ENCODE measurements at places on chromosomes 4 and X.

GRCh38 chr4:100311181-100311580 lies 120.9 kb upstream of the DDIT4L start:
- DNase-seq, result no peak
- no peaks in the 10 kb centered on the region for H3K36me3 ChIP-seq
- no peak overlapping the region for H3K4me3 ChIP-seq
- no peak overlapping the region for H3K27ac ChIP-seq
- H3K4me1 ChIP-seq, result no peaks in the 10 kb centered on the region

DNA sequence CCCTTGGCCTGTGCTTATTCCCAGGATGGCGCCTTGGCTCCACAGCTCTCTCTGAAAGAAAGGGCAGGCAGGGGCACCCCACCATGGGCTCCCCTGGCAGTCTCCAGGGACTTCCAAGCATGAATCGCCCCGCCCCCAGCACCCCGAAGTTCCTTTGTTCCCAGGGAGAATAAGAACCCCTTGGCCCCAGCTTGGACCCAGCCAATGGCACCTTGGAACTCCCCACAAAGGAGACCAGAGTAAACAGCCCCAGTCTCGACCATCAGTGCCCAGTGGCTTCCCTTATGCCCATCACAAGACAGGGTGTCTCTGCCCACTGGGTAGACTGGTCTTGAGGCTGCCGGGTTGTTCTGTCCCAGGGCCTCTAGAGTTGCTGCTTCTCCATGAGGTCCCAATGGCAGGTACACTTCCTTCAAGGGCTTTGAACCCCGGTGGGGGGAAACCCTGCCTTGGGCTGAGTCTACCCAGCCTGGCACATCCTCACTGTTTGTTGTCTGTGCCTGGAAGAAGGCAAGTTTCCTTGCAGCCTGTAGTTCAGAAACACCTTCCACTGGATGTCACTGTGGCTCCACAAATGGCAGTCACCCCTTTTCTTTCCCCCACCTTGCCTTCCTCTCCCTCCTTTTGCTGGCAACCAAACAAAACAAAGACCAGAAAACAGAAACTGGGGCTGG lies 30.8 kb downstream of the NBDY start:
- no peak for DNase-seq
- peaks cover 8% of the 10 kb centered on the region for H3K4me1 ChIP-seq

- no peak overlapping the region for H3K27ac ChIP-seq
- H3K4me3 ChIP-seq, result no peak overlapping the region
- no peaks in the 10 kb centered on the region for H3K36me3 ChIP-seq
- DNase-seq, result no peak
Observed at GRCh38 chr4:183788308-183788905, 116.7 kb upstream of the STOX2 start.

- no peaks in the 10 kb centered on the region for H3K4me1 ChIP-seq
- H3K4me3 ChIP-seq, result no peak overlapping the region
- H3K27ac ChIP-seq, result no peak overlapping the region
- no peaks in the 10 kb centered on the region for H3K27me3 ChIP-seq
Observed at GRCh38 chr4:68751138-68751537, 64.7 kb upstream of the UGT2B10 start.

- no peak overlapping the region for H3K27ac ChIP-seq
- peaks cover 49% of the 10 kb centered on the region for H3K27me3 ChIP-seq
- H3K4me1 ChIP-seq, result no peaks in the 10 kb centered on the region
- no peaks in the 10 kb centered on the region for H3K36me3 ChIP-seq
- DNase-seq, result no peak
- H3K4me3 ChIP-seq, result no peak overlapping the region
Observed at GRCh38 chrX:17846045-17846444, 15.1 kb downstream of the RAI2 start.

DNA sequence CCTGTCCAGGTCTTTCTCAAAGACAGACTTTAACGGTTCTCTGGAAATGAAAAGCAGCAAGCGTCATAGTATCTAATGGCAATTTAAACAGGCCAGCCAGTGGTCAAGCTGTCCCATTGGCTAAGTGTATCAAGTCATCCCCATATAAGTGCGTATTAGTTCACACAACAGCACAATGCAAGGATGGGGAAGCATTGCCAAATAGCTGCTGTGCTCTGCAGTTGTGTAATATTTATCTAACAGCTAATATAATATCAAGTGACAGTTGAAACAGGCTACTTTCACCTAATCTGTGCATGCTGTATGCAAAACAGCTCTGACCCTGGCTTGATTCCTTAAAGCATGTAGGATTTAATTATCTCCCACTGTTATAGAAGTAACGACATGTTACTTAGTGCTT lies 134.8 kb upstream of the PPARGC1A start:
- DNase-seq, result no peak
- no peaks in the 10 kb centered on the region for H3K27me3 ChIP-seq
- no peaks in the 10 kb centered on the region for H3K36me3 ChIP-seq
- H3K4me1 ChIP-seq, result no peaks in the 10 kb centered on the region
- no peak overlapping the region for H3K4me3 ChIP-seq
